Lower lobe of right lung (tissue), 2 donors: ENCODE measurements at places on chromosomes 2 and 18. TPM values are rescaled to one million over a fixed set of nuclear protein-coding genes. Genes with fewer than 3 reads are reported as not detected.

MBOAT2 gene
- 36.5 TPM for total RNA-seq

DNA sequence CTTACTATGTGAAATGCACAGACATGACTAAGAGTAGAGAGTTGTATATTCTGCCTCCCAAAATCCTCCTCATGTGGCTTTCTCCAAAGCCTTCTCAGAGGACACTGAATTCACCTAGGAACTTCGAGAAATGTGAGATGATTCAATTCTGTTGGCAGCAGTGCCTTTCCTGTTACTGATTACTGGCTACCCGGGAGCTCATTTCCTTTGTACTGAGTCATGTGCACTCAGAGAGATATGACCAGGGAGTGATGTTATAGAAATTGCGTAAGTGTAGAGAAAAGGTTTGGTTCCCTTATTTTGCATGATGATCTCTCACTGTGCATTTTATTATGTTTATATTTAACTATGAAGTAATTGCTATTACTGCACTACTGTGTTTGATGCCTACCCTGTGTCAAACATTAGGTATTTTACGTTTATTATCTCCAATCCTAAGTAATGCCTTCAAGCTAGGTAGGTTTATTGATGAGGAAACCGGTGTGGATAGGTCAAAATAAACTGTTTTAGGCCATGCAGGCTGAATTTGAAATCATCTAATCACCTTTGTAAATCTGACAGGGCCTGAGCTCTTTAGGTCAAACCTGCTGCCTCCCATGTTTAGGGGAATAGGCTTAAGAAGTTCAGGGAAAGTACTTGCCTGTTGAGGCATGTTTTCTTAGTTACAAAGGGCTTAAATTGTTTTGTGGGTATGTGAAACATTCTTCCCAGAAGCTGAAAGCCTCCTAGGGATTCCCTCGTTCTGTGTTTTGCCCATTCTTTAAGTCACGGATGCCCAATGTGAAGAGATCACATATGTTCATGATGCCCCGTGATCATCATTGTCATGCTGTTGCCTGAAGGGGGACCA, 86.8 kb downstream of the FMNL2 start:
- H3K4me1 ChIP-seq = peaks cover 31% of the 10 kb centered on the region
- no peak overlapping the region for H3K4me3 ChIP-seq
- H3K27ac ChIP-seq = peak overlapping the region; percentile 71
- no peak for DNase-seq
- H3K36me3 ChIP-seq = no peaks in the 10 kb centered on the region

CNGA3 gene
- total RNA-seq = 0.18 TPM

GRCh38 chr2:5236249-5236648, 455.9 kb upstream of the SOX11 start:
- no peaks in the 10 kb centered on the region for H3K4me1 ChIP-seq
- DNase-seq = no peak
- no peak overlapping the region for H3K27ac ChIP-seq
- no peak overlapping the region for H3K4me3 ChIP-seq

MAP3K19 gene
- 7.2 TPM for total RNA-seq

IL36B gene
- total RNA-seq = not detected

SP140 gene
- 15.0 TPM for total RNA-seq
